A549 (cell line): ENCODE measurements at places on chromosomes 5 and 9. TPM values are rescaled to one million over a fixed set of nuclear protein-coding genes. Genes with fewer than 3 reads are reported as not detected.

LCN12 gene
- 2.8 to 3.6 TPM (median 3.0 TPM) in 3 replicates for polyA plus RNA-seq

DNA sequence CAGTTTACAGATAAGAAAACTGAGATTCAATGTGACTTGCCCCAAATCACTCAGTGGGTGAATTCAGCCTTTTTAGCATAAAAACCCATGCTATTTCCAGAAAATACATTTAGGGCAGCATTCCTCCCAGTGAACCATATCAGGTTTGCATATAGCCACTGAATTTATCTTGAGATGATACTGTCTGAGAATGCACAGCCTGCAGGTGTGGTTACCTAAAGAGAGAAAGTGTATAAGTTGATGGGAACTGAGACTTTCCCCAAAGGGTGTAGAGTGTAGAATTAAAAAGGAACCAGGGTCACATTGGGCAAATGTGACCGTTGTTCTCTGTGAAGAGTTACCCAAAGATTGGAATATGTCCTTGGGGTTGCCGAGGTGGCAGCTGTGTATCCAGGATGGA is 100.0 kb upstream of the PIK3R1 start:
- DNase-seq, result no peak

DNA sequence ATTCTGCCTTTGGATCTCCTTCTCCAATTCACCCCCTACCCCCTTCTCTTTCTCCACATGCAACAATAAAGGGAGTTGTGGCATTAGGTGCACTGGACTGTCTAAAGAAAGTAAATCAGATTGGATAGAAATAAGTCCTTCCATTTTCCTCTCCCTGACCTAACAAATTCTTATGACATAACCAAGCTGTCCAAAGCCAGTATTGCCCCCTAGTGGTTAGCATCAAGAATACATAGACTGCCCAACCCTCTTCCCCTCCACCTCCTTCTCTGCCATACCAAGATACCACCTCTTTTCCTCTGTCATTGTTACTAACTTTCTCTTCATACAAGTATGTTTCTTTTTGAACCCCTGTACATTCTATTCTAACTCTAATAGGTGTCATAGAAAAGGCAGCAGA is 45.7 kb downstream of the PPARGC1B start:
- DNase-seq, result peak; percentile 73

DNA sequence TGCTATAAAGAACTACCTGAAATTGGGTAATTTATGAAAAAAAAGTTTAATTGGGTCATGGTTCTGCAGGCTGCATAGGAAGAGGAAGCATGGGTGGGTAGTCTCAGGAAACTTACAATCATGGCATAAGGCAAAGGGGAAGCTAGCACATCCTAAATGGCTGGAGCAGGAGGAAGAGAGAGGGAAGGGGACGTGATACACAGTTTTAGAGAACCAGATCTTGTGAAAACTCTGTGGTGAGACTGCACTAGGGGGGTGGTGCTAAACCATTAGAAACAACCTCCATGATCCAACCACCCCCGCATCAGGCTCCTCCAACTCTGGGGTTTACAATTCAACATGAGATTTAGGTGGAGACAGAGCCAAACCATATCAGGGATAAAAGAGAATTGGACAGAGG is 624.2 kb downstream of the PRR16 start:
- no peak for DNase-seq

GRCh38 chr9:137843355-137843754 is 34.2 kb upstream of the CACNA1B start:
- no peak for DNase-seq

DNA sequence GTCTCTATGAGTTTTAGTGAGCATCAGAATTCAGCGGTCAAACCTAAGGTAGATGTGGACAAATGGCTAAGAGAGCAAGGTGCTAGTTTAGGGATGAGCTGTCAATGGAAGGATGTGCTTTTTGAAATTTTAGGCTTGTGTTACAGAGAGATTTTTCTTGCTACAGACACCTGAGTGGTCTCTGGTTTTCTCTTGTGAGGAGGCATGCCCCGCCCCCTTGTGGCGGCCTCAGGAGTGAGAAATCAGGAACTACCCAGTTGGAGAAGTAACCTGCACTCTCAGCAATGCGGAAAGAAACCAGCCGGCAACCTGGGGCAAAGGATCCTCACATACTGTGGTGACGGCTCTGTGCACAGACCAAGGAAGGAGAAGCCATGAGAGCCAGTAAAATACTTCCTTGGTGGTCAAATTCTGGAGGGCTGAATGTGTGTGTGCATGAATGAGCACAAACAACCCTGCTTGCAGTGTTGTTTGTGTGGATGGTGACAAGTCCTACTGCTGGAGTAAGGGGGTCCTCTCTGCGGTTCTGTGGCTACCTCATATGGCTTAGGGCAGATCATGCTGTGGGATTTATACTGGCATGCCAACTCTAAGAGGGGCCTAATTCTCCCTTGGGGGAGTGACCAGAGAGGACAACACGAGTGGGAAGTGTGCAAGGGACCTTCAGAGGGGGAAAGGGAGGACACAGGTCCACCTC is 16.7 kb upstream of the HSD17B4 start:
- DNase-seq, result peak; percentile 72
